ENCODE measurements at places on chromosomes 6 and 20.

GRCh38 chr6:139732451-139732850 lies 358.0 kb upstream of the CITED2 start:
- no peak for DNase-seq

DNA sequence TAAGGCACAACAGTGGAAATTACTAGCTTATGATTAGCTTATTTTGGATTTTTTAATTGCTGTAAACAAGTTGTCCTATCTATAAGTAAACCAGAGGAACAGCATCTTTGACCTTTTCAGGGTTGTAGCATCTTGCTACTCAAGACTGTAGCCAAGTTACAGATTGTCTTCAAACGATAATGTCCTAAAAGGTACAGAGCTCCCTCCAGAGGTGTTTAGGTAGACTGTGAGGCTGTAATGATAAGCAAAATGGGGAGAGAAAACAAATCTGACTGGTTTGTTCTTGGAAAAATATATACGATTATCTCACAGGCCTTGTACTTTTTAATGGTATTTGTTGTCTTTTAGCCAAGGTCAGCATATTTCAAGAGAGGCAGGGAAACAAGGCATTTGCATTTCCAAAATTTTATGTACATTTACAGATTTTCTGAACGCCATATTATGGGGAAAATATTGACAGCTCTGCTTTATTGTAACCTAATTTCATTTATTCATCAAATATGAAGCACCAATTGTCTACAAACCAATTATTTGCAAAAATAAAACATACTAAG lies 273.4 kb downstream of the MEI4 start:
- DNase-seq: no peak

- no peak for DNase-seq
Observed at GRCh38 chr6:16494793-16495192, 256.4 kb downstream of the GMPR start.

- DNase-seq: no peak
Observed at GRCh38 chr20:39888310-39888709, 800.7 kb downstream of the MAFB start.

DNA sequence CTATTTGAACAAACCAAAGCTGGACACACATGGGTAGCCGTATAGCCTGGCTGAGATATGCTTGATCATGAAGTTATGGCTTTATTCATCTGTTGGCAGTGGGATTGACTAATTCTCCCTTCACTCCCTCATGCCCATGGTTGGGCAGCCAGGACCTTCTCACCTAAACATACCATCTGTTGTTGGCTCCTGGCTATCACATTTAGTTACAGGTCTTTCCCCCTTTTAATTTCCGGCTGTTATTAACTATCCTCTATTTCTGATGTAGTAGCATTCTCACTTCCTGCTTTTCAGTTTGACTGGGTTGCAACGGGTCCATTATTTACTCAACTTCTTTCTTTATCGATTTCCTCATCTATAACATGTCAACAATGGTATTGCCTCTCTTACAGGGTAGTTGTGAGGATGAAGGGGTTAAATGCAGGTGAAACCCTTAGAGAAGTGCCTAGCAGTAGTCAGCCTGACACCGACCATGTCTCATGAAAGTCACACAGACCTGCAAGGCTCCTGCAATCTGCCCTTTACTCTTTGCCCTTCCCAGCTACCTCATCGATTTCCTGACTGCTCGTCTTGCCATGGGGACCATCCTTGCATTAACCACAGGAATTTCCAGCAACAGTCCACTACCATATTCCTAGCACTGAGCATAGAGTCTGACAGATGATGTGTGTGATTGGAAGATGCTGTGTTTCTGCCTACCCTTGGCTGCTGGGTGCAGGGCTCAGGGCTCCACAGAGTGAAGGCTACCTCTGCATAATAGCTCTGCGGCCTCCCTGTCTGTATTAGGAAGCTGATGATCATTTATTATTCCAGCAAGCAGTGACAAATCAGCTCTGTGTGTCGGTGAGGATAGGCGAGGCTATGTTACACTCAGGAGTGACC lies 42.2 kb downstream of the PPP1R14C start:
- no peak for DNase-seq

DNA sequence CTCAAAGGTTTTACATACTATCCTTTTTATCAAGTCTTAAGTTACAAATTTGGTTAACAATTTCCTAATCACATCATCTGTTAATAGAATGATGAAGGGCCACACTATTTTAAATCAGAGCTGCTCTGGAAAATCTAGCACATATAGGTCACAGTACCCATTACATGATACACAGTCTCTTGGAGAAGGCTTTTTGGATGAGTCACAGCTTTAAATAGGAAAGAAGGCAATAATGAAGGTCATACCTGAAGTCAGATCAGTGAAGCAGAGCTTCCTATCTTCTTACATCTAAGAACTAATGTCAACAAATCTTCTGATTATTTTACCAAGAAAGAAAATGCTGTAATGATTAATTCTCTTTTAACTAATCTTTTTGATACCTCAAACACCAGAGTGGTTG lies 248.5 kb downstream of the BTBD9 start:
- no peak for DNase-seq

DNA sequence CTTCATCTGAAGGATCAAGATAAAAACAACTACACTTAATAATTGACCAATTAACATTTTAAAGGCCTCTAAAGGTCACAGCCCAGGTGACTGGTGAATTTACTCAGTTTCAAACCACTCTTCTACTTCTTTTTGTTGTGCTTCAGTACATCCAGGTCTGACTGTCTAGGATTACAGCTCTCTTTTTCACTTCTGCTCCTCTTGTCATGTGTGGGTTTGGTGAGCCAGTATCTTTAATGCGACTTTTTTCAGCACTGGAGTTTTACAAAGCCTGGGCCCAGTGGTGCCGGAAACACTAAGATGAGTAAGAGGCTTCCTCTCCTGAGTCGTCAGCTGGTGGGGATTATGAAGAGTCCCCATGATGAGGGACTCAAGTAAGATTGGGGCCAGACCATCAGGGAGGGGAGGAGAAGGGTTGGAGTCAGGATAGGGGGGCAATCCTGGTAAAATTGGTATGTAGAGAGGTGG lies 27.0 kb downstream of the HECA start:
- no peak for DNase-seq

- DNase-seq: no peak
Observed at GRCh38 chr6:119736296-119737021, 386.9 kb upstream of the MAN1A1 start.

- no peak for DNase-seq
Observed at GRCh38 chr6:41428996-41429421, 93.6 kb downstream of the NCR2 start.

DNA sequence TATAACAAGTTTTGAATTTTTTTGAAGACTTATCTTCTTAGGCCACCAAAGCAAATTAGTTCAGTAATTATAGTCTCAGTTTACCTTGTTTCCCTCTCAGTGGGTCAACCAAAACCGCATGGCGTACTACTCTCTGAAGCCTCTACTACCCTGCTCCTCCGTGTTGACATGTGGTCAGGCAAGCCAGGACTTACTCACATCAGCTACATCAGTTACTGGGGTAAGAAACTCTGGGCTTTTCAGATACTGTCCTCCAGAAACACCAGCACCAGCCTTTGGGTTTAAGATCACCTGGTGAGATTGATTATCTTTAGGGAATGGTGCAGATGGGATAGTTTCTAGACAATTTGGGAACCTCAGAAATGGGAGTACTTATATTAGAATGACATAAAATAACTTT lies 55.1 kb downstream of the KCNQ5 start:
- no peak for DNase-seq

DNA sequence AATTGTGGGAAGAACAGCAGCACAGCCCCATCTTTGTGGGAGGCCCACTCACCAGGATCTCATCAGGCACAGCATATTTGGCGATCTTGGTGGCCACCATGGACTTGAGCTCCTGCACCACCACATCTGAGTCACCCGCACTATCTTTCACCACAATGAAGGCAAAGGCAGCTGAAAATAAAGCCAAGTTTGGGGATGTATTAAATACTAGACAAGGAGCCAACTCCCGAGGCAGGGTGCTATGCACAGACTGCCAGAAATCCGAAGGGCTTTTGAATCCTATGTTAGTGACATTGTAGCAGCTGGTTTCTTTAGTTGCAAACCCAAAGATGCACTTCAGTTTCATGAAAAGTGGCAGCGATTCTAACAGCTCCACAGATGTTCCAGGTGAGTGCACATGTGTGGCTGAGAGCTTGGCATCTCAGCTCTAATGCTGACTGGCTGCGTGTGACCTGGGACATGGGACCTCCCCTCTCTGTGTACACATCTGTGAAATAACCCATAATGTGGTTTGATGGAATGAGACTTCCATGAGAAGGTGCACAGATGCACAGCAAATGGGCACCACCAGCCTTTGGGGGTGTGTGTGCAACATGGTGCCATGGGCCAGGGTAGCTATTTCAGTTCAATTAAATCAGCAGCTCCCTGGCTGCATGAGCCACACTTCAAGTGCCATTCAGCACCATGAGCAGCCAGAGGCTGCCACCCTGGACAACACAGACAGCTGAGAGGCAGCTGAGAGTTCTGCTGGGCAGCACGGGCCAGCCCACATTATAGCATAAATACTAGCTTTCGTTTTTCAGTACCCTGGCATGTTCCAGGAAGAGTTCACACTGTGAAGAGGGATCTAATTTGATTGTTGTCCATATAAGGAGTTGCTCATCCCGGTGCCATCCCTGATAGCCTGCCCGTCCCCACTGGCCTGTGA lies 16.9 kb upstream of the APMAP start:
- no peak for DNase-seq

GRCh38 chr6:34352305-34352937 lies 40.0 kb downstream of the NUDT3 start:
- no peak for DNase-seq

DNA sequence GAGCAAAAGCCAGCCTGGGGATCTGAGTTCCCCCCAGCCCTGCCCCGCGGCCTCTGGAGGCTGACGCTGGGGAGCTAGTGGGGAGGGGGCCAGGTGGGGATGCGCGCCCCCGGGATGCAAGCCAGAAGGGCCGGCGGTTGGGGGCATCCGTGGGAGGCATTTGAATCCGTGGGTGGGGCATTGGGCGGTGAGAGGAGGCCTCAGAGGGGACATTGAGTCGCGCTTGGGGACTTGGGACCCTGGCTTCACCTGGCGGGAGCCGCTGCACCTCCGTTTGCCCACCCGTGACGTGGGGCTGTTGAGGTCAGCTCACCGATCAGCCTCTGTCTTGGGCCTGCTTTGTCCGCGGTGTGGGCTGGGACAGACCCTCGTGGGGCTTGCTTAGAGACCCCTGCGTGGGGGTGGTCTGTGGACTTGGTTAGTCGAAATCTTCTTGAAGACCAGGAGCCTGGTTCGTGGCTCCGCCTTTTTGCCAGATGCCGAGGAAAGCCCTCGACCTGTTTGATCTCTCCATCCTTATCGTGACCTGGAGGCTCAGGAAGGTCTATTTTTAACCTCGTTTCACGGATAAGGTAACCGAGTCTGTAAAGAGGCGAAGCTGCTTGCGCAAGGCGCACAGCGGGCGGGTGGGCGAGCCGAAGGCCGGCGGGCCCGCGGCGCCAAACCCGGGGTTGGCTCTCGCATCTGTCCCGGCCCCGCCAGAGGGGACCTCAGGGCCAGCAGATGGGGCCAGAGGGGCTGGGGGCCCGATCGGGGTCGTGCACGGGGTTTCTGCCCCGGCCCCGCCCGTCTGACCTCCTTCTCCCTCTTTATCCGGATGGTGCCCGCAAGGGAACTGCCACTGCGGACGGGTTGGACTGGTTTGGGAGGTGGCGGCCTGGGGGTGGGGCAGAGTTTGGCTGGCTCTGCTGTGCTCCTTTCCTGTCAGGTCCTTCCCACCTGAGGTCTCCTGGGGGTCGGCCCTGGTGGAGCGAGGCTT lies 8.3 kb downstream of the FAM110A start:
- no peak for DNase-seq

- DNase-seq: no peak
Observed at GRCh38 chr20:6740096-6740495, 27.4 kb upstream of the BMP2 start.

DNA sequence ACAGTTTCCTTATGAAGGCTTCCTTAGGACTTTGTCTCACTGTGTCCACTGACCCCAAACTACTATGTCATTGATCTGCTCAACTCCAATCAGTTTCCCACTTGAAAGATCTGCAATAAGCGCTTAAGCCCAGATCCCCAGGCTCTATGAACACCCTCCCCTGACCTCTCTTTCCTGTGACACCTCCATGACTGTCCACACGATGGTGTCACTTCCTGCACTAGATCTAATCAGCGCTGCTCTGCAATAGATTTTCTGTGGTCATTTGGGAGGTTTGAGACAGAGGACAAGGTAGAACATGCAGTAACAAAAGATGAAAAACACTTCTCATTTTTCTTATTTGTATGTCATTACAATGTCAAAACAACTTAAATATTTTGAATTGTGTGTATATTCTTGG lies 304.6 kb upstream of the AGPAT4 start:
- no peak for DNase-seq

DNA sequence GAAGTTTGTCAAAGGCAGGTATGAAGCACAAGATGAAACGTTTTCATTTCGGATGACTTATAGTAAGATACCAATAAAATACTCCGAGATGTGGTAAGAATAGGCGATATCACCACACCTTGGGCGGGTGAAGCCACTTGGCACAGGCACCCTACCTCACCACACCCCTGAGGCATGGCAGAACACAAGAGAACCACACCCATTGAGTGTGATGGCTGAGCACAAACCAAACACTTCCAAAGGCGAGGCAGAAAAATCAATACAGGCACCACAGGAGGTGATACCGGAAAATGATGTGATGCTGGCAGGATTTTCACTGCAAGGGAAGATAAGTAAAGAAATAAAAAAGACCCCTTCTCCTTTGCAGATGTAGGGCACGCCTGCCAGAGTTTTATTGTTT lies 332.9 kb upstream of the PRDM1 start:
- no peak for DNase-seq

- no peak for DNase-seq
Observed at GRCh38 chr6:142749556-142749955, 195.4 kb downstream of the HIVEP2 start.

DNA sequence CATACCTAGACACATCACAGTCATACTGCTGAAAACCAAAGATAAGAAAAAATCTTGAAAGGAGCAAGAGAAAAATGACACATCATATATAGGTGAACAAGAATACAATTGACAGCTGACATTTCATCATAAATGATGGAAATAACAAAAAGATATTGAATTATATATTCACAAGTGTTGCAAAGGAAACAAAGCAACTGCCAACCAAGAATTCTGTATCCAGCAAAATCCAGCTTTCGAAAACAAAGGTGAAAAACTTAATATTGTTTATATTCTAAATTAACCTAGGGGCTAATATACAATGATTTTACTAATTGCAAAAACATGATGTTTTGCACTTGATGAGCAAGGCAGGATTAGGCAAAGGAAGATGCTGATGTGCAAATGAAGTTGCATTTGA lies 84.3 kb downstream of the MOXD1 start:
- no peak for DNase-seq

GRCh38 chr6:139881236-139881635 lies 506.8 kb upstream of the CITED2 start:
- no peak for DNase-seq

- DNase-seq: no peak
Observed at GRCh38 chr6:157059781-157060180, 263.5 kb downstream of the TMEM242 start.

GRCh38 chr6:134961366-134961765 lies 11.5 kb upstream of the ALDH8A1 start:
- DNase-seq: no peak

Measured in NCI-H1694 treated with DMSO at 0.1 percent for 48 hours (cell line).